ENCODE measurements at places on chromosomes 5 and 9.

DNA sequence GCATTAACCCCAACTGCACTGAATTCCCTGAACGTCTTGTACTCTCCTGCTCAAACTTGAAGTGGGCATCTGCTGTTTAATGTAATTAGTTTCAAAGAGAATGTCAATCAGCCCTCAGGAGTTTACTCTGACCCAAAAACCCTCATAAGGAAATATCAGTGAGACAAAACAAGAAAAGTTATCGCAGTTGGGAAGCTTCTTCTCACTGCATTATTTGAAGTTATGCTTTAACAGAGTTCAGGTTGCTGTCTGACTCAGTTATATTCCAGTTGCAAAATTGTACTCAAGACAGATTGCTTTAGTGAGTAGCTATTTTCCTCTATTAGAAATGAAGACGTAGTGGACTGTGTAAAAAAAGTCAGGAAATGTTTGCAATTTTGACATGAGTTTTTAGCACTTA, 52.1 kb downstream of the PPIC start:
- no peak for DNase-seq

DNA sequence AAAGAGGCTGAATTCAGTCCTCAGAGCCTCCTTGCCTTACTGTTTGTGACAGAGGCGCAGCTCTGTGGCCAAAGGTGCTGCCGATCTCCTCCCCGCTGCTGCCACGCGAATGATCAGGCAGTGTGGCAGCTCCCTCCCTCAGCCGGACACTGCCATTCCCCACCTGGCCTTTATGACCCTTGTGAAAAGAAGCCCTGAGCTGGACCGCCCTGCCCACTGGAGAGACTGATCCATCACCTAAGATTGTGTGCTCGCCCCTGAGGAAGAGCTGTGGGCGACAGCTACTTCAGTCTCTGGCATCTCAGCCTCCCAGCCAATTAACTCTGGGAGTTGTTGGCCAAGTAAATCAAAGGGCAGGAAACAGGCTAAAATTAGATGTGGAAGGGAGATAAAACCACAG, 90.9 kb downstream of the CARTPT start:
- DNase-seq = no peak

DNA sequence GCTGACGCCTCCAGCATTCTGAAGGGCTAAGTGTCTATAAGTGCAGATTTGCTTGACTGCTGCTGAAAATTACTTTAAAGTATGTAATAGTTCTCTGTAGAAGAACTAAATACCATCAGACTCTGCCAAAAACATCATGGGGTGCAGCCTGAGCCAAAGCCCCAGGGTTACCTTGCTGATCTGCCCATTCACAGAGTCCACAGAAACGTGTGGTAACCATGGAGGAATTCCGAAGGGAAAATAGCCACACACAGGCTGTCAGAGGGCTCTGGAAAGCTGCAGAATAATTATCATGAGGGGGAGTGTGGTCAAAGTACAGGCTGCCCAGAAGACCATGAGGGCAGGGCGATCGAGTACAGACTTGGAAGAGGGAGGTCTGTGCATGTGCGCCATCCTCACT, 36.4 kb downstream of the RETREG1 start:
- no peak for DNase-seq

GRCh38 chr9:19660019-19660418, 128.8 kb downstream of the SLC24A2 start:
- no peak for DNase-seq

DNA sequence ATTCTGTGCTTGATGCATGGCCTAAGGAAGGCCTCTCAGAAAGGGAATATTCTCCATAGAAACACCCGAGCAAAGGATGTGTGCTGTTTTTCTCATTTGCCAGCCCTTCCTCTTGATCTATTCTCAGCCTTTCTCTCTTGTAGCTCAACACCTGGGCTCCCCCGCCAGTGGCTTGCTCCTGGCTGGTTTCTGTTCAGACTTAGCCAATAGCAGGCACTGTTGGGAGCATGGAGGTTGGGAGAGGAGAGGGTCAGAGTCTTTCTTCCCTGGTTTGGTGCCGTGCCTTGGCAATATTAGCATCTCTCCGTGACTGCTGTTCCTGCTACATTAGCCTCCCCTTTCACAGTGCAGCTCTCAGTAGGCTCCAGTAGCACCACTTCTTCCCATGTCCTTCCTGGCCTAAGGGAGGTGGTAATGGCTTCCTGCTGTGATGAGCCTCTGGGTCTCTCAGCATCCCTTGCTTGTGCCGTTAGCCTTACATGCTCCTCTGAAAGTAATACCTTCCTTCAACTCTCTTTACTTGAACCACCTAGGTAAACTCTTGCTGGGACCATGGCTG, 269.7 kb upstream of the GAS1 start:
- DNase-seq = no peak

DNA sequence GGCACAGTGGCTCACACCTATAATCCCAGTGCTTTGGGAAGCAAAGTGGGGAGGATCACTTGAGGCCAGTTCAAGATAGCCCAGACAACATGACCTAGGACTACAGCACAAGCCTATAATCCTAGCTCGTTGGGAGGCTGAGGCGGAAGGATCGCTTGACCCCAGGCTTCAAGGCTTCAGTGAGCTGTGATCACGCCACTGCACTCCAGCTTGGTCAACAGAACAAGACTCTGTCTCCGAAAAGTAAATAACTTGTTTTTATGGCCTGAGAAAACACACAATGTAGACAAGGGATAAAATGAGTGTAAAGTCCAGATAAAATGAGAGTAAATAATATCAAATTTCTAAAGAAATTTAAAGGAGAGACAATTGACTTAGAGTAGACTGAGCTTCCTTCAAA, 26.3 kb downstream of the SHLD3 start:
- DNase-seq = no peak
